Stimulated activated CD4-positive, alpha-beta T cell treated with anti-CD3 and anti-CD28 coated beads, TNF-alpha, amount 100 ng/mL, for 24 hours (primary cell): ENCODE measurements at places on chromosomes 16 and 17.

GRCh38 chr16:75380870-75381269 is 52.4 kb downstream of the CFDP1 start:
- no peak for DNase-seq

- no peak for DNase-seq
These were observed 11.7 kb upstream of the CETP start for GRCh38 chr16:56950051-56950450.

DNA sequence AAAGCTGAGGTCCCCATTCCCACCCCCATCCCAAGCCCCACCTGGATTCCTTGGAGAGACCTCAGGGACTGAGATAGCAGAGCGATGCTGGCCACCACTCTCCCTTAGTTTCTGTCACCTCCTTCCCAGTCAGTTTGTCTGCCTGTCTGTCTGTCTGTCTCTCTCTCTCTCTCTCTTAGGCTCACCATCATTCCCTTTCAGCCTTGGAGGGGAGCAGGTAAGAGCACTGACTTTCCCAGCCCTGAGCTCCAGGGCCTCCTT is 5.9 kb downstream of the CD300LB start:
- no peak for DNase-seq

GRCh38 chr17:40565769-40566409 is 617 bp upstream of the CCR7 start:
- no peak for DNase-seq
